ENCODE measurements at places on chromosomes 7 and 10. TPM values are rescaled to one million over a fixed set of nuclear protein-coding genes. Genes with fewer than 3 reads are reported as not detected.

DNA sequence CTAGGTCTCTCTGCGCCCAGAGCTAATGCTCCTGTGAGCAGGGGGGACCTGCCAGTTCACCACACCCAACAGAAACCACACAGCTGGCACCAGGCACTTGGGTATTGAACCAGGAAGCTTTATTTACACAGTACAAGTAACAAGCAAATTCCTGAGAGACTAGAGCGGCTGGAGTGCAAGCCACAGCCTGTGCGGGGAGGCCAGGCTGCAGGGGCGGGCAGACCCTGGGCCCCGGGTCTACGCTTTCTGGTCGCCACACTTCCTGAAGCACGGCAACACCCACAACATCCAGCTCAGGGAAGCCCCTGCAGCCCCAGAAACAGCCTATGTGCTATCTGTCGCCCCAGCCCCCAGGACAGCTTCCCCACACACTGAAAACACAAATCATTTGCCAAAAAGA is 125.0 kb downstream of the FAM53B start:
- DNase-seq: peak; percentile 61

GDF2 gene
- not detected for total RNA-seq

DNA sequence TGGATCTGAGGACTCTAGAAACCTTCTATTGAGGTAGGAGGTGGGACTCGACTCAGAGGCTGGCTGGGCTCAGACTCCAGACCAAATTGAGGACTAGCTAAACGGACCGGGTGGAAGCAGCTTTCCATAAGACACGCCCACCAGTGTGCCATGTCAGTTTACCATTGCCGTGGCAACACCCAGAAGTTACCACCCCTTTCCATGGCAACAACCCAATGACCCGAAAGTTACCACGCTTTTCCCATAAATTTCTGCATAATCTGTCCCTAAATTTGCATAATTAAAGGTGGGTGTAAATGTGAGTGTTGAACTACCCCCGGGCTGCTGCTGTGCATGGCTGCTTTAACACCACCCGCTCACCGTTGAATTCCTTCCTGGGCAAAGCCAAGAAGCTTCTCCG is 58.9 kb downstream of the MICALL2 start:
- no peak for DNase-seq

- no peak for DNase-seq
Observed at GRCh38 chr10:29791773-29792172, 157.0 kb upstream of the SVIL start.

- DNase-seq: no peak
Observed at GRCh38 chr10:74238031-74238431, 87.0 kb downstream of the ADK start.

- peak; percentile 85 for DNase-seq
Observed at GRCh38 chr10:119655566-119656001, 4.4 kb downstream of the BAG3 start.

PIP gene
- not detected for total RNA-seq
